ENCODE measurements at places on chromosomes 7 and 10.

DNA sequence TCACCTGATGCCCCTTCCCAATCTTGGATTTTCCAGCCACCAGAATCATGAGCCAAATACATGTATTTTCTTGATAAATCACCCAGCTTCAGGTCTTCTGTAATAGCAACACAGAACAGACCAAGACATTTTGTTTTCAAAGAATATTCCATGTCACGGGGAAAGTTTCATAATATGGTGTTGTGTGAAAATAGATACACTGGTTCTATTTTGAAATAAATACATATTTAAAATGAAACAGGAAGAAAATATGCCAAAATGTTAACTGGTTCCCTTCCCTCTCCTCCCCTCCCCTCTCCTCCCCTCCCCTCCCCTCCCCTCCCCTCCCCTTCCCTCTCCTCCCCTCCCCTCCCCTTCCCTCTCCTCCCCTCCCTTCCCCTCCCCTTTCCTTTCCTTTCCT, 30.3 kb upstream of the CAMK1D start:
- no peak for DNase-seq

DNA sequence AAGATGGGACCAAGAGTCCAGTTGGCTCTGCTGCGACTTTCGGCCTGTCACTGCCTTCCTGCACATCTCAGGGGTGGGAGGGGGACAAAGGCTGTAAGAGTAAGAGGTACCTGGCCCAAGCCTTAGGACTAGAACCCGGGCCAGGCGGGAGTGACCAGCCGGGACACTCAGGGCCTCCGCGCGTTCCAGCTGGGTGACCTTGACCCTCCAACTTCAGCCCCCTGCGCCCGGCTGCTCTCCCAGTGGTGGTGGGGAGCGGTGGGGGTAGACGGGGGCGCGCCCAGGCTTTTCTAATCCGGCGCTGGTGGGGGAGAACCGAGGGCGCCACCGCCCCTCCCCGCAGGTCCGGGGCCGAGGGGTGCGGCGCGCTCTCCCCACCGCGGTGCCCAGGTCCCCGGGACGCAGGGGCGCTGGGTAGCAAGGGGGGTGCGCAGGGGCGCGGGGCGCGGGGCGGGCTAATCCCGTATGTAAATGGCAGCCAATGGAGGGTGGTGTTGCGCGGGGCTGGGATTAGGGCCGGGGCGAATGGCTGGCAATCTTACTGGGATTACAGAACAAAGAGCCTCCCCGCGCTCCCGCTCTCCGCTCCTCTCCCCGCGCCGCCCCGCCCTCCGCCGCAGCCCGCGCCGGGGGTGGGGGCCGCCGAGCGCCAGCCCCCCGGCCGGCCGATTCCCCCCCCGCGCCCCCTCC, at the start of gene GTF2IRD1:
Gene GTF2IRD1 (plus strand): TSS at position 585 of the 690 bp plus-strand sequence. CDS start 54,175 bp downstream, outside the sequence.
- DNase-seq, result peak; percentile 53

GRCh38 chr10:63437116-63437949, 28.4 kb downstream of the JMJD1C start:
- no peak for DNase-seq

GRCh38 chr10:111297351-111297848, 220.6 kb downstream of the ADRA2A start:
- no peak for DNase-seq

GRCh38 chr7:84336303-84336702, 141.7 kb upstream of the SEMA3A start:
- DNase-seq, result peak; percentile 65

DNA sequence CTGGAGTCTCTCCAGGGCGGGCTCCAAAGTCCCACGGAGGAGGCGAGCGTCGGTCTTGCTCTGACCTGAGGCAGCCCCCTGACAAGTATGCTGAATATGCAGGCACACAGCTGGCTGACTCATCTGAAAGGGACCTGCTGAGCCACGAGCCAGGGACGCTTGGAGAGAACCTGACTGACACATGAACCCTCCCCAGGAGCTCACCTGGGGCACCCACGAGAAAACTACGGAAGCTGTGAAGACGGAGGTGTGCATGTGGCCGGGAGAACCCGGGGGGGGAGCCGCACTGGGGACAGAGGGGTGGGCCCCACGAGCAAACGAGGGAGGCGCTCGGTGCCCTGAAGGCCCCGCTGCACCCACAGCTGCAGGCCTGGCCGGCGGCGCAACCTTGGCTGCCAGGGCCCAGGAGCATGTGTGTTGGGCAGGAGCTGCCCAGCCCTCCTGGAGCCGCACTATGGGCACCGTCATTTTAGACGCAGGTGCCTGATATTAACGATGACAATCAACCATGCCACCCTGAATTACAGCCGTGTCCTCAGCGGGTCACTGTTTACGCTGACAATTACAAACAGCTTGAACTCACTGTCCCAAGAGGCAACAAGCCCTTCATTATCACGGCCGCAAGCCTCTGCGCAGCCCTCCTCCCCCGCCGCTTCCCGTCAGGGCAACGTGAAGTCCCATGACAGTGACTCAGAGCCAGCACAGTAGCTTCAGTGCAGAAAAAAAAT, 64.7 kb downstream of the DIP2C start:
- no peak for DNase-seq

GRCh38 chr7:36308031-36308430, 81.6 kb upstream of the ANLN start:
- DNase-seq, result no peak

DNA sequence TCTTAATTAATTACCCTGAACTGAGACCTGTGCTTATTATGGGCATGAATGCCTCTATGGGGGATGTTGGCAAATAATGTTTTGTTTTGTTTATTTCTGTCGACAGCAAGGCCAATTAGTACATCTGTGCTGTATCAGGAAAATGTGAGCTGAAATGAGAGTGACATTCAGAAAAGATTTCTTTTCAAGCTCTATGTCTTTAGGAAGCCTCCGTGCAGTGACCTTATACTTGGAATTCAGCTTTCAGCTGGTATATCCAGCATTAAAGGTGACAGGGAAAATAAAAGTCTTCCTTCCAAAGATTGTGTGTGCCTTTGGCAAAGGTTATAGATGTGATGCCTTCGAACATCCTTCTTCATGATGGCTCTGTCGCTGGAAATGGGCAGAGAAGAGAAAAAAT, 1061.1 kb downstream of the SORCS3 start:
- DNase-seq, result no peak

GRCh38 chr10:6918305-6918704, 338.2 kb upstream of the PRKCQ start:
- no peak for DNase-seq

- DNase-seq, result no peak
Observed at GRCh38 chr7:74175340-74175739, 1.2 kb downstream of the EIF4H start.

DNA sequence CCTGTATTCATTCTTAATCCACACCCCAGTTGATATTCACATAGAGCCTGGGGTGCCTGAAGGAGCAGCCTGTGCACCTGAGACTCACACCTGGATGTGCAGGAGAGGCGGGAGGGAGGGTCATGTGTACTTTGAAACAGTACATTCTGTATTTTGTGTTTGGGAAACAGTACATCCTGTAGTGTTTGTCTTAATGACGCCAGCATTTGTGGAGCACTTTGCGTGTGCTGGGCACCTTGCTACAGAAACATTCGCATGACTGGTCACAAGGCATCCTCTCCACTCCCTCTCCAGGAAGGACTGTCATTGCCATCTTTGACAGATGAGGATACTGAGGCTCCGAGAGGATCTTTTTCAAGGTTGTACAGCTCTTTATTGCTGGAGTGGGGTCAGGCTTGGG, 132.1 kb downstream of the TACC2 start:
- no peak for DNase-seq

- DNase-seq, result no peak
Observed at GRCh38 chr7:120989257-120990220, 1.0 kb downstream of the CPED1 start.

- no peak for DNase-seq
Observed at GRCh38 chr10:27664461-27664860, 81.2 kb downstream of the MKX start.

DNA sequence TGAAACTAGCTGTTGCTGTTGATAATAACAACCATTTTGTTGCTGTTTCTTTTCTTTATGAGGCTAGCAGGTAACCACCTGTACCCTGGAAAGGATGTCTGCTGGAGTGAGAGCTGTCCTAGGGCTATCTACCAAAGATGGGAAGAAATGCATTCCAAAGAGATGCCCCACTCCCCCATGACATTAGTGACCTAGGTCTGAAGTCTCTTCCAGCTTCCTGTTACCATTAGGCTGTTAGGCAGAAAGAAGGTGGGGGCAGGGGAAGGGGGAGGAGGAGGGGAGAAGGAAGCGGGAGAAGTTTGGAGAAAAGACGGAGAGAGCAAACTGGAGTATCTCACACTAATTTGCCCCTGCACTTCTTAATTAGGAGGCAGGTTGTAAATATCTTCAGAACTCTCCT, 118.5 kb downstream of the ABLIM1 start:
- no peak for DNase-seq

DNA sequence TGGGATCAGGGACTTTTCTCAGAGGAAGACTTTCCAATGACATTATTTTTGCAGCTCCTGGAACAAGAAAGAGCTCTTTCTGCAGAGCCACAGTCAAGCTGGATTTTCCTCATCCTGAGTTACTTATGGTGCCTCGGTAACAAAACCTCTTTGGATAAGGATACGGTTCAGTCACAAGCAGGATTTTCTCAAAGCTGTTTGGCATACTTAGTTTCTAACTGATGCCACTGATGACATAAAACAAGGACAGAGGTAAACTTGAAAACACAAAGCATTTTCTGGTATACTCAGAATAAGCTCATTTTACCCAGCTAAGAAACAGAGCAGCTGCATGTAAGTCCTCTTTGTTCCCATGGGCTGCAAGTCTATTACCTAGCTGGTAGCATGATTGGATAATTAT, 340.9 kb upstream of the MEOX2 start:
- DNase-seq, result no peak

DNA sequence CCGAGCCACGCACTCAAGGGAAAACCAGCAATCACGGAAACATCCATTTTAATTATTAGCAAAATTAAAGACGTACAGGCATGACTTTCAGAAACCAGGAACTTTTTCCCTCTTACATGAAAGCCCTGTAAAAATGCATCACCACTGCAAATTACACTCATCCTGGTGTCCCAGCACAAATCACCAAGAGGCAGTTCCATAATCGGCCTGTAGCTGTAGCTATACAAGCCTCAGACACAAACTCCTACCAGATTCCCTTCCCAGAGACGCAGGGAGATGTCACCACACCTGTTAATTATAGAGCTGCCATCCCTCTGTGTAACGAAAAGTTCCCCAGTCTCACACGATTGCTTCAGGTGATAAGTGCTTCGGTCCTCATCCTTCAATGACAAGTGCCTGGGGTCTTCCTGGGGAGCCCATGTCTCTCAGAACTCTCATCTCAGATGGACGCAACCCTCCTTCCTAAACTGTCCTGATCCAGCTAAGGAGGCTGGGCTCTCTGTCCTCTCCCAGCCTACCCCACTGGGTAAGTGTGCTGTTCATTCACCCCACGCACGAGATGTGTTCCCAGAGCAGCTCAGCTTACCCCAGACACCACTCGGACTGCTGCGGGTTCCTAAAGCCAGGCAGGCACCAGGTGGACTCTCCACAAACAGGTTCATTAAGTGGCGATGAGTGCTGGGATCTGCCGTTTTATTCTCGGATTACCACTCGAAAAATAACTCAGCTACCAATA, 5.9 kb downstream of the FGFR2 start:
- DNase-seq, result no peak

DNA sequence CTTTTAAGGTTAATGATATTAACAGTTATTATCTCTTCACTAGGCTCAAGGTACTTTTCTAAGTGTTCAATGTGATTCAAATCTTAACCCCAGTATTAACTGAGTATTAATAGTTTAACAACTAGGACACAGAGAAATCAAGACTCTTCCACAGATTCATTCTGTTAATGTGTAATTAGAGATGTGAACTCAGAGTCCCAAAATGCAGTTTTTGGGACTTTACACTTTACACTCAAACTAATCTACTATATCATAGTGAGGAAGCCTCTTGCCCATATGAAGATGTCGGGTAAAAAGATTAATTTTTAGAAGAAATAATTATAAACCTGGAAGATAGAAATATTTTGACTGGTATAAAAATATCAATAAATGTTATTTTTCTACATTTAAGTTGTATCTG, 644.5 kb upstream of the LRRTM3 start:
- no peak for DNase-seq

- no peak for DNase-seq
Observed at GRCh38 chr7:87874066-87874465, 2.1 kb downstream of the SLC25A40 start.

DNA sequence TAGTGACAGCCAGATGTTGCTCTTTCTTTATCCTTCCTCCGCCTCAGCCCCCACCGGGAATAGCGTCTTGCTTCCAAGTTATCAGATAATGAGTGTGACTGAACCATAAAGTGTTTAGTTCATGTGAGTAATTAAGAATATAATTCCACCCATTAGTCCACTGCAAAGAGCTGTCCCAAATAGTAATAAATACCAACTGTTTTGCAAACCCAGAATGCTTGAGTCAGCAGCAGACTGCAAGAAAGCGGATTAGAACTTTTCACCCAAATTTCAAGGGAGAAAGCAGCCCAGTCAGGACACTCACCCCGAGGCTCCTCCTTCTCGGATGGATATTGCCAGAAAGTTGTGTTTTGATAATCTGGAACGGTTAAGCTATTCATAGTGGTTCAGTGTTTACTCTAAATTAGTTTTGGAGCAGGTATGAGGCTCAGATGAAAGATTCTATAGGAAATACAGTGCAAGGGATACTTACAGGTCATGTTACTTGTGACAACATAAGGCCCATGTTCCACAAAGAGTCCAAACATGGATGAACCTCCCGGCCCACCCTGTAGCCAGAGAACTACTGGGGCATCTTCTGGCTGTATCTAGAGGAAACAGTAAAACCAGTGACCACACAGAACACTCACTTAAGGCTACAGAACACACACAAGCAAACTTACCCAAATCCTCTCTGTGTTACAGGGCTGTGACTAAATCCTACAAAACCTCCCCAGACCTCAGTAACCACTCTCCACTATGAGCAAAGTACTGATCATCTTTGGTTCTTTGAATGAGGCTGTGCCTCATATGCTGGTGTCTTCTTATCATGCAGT, 50.5 kb downstream of the CPVL start:
- DNase-seq, result no peak

All from NCI-H446 (cell line).